NCI-H460 (cell line): ENCODE measurements at places on chromosomes 2 and 18. TPM values are rescaled to one million over a fixed set of nuclear protein-coding genes. Genes with fewer than 3 reads are reported as not detected.

The LGALSL gene
- total RNA-seq = 13.3 and 15.7 TPM in 2 replicates

The REG1B gene
- total RNA-seq = not detected in 2 replicates

The GULP1 gene
- 73.7 and 77.5 TPM in 2 replicates for total RNA-seq

The MAP3K19 gene
- total RNA-seq = not detected in 2 replicates

The SRD5A2 gene
- 0.05 TPM in 1 of 2 replicates, not detected in the other for total RNA-seq

The LONRF2 gene
- 3.2 and 4.3 TPM in 2 replicates for total RNA-seq

The SLC5A7 gene
- total RNA-seq = not detected in 2 replicates

DNA sequence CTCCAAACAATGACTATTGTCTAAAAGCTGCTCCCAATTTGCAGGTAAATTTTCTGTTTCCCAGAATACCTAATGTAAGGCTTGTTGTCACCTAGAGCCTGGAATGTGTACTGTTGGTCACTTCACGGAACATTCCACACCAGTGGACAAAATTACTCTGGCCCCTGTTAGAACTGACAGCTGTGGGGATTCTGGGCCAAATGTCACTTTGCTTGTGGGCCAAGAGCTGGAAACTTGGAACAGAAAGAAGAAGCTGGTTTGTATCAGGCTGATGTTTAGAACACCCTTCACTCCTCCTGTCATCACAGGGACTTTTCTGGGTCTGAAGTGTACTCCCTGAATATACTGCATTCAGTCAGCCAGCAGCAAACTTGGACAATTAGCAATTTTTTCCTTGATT, 495.6 kb upstream of the SYT4 start:
- no peak for DNase-seq

DNA sequence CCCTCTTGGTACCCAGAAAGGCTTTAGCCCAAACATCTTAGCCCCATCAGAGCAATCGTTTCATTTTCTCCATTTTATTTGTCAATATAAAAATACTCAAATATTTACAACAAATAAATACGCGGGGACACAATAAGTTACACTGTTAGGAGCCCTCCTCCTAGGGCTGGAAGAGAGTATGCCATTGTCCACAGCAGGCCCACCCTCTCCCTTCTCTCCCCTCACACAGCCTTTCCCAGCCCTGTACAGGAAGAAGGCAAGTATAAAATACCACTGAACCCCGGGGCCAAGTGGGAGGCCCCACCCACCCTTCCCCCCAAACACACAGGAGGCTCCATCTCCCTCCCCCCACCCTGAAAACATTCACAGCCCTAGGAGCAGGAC, 1.9 kb upstream of the ANKRD39 start:
- no peak for DNase-seq

GRCh38 chr2:203858176-203858575, 9.4 kb upstream of the CTLA4 start:
- DNase-seq = no peak

DNA sequence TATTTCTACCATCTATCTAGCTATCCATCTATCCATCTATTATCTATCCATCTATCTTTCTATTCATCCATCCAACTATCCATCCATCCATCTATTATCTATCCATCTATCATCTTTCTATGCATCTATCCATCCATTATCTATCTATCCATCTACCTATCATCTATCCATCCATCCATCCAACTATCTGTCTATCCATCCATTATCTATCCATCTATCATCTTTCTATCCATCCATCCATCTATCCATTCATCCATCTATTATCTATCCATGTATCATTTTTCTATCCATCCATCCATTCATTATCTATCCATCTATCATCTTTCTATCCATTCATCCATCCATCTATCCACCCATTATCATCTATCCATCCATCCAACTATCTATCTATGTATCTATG, 24.6 kb upstream of the ZNF407 start:
- DNase-seq = no peak

DNA sequence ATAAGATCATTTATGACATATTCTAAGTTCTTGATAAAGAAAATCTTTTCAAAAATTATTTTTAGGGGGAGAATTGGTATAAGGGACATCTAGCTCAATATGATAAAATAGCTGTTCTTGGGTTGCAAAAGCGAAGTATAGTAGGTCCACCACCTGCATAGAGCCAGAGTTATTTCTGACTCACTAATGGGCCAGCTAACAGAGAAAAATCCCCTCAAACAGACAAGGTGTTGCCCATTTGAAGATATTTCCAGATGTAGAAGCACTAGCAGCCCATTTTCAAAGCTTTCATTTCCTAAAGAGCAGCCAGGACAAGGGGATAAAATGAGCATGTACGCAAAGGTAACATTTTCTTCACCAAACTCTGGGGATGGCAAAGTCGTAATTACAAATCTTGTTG, 165.7 kb upstream of the FN1 start:
- DNase-seq = no peak

GRCh38 chr2:155391613-155392130, 693.2 kb downstream of the KCNJ3 start:
- DNase-seq = no peak

- DNase-seq = no peak
Measured at GRCh38 chr2:224040753-224041152, 1.7 kb upstream of the SERPINE2 start.

- DNase-seq = no peak
Measured at GRCh38 chr2:11744631-11745394, 1.6 kb upstream of the LPIN1 start.

DNA sequence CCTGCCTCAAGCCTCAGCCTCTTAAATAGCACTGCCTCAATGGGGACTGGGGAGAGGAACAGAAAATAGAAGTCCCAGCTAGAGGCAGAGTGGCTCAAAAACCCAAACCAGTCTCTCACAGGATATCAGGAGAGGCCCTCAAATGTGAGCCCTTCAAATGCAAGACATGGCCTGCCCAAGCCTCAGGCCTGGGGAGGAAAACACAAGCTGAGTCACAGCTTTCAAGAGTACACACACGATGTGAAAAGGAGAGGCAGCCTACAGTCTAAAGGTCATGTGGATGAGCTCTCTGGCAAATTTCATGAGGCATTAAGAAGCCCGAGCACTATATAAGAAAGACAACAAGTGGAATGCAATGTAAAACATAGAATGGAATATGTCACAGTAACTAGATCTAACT, 316.6 kb upstream of the MEX3C start:
- DNase-seq = no peak

DNA sequence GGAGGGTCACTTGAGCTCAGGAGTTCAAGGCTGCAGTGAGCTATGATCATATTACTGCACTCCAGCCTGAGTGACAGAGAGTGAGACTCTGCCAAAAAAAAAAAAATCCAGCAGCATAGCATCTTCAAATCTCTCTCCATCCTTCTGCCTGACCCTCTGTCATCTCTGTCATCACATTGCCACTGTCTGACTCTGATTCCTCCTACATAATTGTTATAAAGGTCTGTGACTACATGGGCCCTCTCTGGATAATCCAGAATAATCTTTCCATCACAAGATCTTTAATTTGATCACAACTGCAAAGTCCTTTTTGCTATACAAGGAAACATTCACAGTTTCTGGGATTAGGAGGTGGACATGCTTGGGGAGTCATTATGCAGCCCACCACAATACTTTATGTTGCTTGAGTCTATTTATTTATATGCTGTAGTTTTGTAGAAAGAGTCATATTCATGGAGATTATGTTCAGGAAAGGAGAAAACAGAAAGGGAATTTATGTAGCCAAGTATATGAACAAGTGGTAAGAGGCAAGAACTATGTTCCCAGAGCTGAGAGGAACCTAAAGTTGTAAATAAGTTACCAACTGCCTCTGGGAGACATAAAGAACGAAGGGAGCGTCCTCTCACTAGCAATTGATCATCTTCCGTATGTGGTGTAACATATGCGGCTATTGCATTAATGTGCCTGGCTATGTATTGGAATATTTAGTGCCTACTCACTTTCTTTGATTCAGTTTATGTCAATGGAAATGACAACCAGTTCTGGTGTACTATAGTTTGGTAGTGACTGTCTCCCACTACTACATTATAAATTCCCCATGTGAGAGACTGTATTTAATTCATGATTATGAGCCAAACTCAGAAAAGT, 21.5 kb downstream of the RND3 start:
- DNase-seq = no peak

DNA sequence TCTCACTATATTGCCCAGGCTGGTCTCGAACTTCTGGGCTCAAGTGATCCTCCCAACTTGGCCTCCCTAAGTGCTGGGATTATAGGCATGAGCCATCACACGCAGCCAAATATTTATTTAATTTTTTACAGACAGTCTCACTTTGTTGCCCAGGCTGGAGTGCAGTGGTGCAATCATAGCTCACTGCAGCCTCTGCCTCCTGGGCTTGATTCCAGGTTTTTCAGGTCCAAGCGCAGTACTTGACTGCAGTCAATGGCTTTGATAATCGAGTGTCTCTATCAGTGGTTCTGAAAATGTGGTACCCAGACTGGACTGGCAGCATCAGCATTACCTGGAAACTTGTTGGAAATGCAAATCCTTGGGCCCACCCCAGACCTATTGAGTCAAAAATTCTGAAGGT, 63.1 kb downstream of the PLB1 start:
- DNase-seq = no peak

DNA sequence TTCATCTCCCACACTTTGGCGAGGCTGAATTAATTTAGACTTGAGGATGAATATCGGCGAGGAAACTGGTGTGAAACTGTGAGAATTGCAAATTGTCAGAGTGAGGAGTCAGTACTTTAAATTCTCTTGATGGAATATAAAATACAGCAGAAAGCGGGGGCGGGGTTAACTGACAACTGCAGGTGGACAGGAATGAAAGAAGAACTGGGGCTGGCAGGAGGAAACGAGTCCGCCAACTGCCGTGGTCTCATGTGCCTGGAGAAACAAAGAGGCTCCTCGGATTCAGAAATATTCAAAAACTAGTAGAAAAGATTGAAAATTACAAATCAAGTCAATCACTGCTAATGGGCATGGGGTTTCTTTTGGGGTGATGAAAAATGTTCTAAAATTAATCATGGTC, 44.3 kb downstream of the MOGAT1 start:
- no peak for DNase-seq
